ENCODE measurements at places on chromosomes 11 and 22.

GRCh38 chr22:23626286-23626975 is 5.7 kb downstream of the DRICH1 start:
- no peak for DNase-seq

DNA sequence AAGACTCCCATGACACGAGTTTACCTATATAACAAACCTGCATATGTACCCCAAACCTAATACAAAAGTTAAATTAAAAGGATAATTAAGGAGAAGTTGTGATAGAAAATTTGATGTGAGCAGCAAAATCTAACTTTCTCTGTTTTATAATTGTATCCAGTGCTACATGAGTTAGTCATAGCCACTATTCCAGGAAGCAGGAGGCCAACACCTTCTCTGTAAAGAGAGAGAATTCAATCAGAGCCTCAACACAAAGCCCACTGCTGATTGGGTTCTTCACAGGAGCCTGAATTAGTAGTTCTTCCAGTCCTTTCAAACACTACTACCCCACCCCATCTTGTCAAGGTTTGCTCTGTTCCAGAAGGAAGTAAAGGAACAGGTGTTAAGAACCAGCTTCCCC is 84.2 kb downstream of the BLID start:
- no peak for DNase-seq

GRCh38 chr11:60314635-60315321 is 12.3 kb upstream of the MS4A6E start:
- no peak for DNase-seq

GRCh38 chr11:134587345-134587744 is 175.3 kb upstream of the B3GAT1 start:
- no peak for DNase-seq

GRCh38 chr22:43127166-43127908 is 15.9 kb downstream of the MCAT start:
- no peak for DNase-seq

- peak; percentile 37 for DNase-seq
Measured at GRCh38 chr22:31969789-31970489, 25.6 kb downstream of the YWHAH start.

- peak; percentile 96 for DNase-seq
Measured at GRCh38 chr11:66311965-66312548, 4.8 kb downstream of the CD248 start.

- no peak for DNase-seq
Measured at GRCh38 chr11:11413776-11414175, 60.7 kb upstream of the CSNK2A3 start.

DNA sequence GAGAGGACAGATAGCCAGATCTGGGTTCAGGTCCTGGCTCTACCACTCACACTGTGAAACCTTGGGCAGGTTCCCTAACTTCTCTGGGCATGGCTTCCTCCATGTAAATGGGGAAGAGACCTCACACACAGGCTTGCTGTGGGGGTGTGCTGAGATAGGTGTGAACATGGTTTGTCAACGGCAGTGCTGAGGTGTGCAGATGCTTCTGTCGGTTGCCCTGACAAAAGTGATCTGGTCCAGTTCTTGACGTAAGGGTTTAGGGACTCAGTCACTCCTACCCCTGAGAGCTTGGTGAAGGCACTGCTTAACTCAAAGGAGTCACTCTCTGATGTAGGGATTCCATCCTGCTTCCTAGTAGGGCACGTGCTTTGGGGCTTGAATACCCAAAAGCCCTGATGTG is 2.0 kb downstream of the C1QTNF4 start:
- DNase-seq, result no peak

- no peak for DNase-seq
Measured at GRCh38 chr11:18366286-18366685, 28.1 kb upstream of the LDHA start.

DNA sequence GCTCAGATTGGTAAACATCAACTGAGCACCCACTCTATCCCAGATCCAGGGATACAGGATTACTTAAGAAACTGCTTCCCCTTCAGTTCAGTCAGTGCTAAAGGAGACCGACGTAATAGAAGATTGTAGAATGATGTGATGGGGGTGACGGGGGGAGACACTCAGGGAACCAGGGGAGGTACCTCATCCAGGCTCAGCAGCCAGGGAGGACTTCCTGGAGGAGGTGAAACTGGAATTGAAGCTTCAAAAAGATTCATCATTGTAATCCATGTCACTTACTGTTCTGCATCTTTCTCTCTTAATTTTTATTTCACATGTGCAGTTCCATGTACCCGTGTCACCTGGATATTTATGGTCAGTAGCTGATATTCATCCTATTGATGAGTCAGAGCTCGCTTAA is 19.1 kb upstream of the TEF start:
- no peak for DNase-seq

- no peak for DNase-seq
Measured at GRCh38 chr22:45324311-45324711, 14.6 kb downstream of the FAM118A start.

DNA sequence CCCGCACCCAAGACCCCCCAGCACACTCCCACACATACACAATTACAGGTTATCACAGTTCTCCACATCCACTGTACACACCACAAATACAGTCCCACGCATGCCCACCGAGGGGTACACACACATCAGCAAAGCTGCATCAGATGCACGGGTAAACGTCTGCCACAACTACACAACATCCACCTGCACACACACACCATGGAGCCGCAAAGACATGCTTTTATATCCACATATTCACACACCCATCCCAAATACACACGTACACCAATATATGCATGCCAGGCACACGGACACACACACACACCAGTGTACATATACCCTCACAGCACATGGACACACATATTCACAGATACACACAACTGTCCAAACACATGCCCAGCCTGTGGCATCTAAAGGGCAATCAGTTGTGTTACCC is 5.4 kb upstream of the KCNJ4 start:
- no peak for DNase-seq

DNA sequence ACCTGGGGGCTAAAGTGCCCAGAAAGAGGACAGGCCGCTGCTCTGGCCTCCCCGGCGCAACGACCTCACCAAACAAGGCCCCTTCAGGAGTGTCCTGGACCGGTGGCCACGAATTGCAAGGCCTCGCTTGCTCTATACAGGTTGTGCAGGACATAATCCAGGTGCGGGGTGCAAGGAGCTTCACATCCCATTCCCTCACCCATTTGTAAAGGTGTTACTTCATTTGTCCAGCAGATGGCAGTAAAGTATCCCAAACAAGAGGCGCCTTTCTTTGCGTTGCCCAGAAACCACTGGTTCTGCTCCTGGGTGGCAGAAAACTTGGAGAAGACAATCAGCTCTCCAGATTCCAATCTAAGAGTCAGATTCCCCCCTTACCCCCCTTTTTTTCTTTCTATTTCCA is 35.9 kb upstream of the PRDM11 start:
- no peak for DNase-seq

DNA sequence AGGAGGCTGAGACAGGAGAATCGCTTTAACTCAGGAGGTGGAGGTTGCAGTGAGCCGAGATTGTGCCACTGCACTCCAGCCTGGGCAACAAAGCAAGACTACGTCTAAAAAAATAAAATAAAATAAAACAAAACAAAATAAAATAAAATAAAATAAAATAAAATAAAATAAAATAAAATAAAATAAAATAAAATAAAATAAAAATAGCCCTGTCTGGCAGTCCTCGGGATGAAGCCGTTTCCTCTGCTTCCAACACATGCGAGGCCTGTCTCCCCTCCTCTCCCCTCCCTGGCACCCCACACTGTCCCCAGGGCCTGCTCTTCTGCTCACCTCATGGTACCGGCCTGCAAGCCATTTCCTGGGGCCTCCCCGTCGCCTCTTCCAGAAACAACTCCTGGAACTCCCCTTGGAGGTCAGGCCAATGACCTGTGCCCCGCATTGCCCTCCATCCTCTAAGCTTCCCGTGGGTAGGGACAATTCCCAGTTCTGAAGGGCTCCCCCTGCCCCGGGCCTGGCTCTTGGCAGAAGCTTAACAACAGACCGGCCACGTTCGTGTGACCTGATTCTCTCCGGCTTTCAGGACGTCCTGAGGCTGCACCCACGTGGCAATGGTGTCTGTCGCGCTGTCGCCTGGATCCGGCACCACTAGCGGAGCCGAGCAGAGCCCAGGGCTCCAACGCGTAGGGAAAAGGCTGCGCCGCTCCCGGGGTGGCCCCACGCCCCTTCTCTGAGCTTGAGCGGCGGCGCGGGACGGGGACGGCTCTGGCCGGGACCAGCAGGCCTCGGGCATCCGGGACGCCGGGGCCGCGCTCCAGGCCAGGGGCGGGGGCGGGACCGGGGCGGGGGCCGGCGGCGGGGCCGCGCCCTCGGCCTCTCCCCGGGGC is 456 bp upstream of the PARVB start:
- DNase-seq, result no peak

- no peak for DNase-seq
Measured at GRCh38 chr11:85752201-85752889, 58.6 kb downstream of the SYTL2 start.

DNA sequence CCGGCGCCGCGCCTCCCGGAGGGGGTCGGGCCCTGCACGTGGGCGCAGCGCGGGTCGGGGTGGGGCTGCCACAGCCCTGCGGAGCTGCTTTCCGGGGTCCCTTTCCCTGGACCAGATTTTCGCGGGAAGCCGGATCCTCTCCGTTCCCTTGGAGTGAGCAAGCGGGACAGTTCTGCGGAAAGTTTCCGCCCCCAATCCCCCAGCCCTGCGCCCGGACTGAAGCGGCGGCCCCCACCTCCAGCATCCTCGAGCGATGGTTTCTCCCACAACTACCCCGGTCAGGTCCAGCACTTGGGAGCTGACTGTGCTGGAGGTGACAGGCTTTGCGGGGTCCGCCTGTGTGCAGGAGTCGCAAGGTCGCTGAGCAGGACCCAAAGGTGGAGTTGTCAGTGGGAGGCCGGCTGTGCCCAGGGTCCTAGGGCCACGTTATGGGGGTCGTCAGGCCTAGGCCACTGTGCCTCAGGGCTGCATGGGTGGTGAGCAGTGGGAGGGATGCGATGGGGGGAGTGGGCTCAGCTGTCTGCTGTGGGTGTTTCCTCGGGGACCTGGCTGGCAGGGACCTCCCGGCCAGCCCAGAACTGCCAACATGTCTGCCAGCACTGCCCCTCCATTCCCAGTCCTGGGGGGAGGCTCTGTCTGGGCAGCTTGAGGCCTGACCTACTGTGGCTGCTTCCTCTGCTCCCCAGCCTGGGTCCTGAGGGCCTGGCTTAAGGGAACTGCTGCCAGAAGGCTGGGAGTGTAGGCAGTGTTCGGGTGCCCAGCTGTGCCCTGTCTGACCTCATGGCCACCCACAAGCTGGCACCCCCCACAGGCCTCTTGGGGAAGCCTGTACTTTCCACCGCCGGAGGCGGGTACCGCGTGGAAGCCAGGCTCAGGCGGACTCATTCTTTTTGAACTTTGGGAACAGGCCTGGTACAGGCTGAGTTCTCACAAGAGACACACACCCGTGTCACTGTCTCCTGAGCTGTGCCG is 726 bp downstream of the ST3GAL4 start:
- no peak for DNase-seq

GRCh38 chr11:2342981-2343380 is 34.1 kb upstream of the CD81 start:
- no peak for DNase-seq

DNA sequence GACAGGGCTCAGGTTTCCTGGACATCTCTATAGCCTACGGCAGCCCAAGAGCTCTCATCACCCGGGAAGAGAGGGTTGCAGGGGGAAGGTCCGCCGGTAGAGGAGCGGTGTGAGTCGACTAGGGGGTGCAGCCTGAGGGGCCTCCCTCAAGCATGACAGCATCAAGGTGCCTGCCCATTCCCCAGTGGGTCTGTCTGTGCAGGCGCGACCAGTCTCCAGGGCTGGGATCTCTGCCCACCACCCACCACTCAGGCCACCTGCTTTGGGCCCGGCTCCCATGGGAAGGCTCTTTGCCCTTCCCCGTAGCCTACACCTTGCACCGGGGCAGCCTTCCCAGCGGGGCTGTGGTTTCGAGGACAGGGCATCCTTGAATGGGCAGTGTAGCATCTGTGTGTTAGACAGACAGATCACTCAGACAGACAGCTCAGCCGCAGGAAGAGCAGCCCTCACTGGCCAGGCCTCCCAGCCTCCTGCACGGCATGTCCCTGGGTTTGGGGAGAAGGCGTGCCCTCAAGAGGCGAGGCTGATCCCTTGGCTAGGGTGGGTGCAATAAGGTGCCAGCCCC is 29.2 kb downstream of the CERK start:
- no peak for DNase-seq

DNA sequence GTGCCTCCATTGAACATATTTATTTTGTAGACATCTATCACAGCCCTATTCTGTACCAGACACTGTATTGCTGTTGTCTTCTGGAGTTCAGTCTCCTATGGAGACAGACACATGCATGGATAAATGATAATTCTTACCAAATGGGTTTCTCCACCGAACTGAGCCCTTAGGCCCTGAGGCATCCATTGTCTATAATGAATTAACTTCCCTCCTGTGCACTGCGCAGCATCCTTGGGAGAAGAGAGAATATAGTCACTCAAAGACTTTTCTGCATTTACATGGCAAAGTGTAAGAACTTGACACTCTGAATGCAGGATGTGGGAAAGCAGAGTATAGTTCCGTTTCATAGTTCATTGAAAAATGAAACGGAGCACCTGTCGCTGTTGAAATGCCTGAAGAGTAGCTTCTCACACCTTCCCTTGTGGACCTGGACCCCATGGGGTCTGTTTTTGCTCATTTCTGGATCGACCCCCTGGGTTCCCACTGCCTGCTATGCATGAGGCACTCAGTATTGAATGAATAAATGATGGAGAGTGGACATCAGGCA is 6.2 kb downstream of the ZNRF3 start:
- DNase-seq, result no peak

DNA sequence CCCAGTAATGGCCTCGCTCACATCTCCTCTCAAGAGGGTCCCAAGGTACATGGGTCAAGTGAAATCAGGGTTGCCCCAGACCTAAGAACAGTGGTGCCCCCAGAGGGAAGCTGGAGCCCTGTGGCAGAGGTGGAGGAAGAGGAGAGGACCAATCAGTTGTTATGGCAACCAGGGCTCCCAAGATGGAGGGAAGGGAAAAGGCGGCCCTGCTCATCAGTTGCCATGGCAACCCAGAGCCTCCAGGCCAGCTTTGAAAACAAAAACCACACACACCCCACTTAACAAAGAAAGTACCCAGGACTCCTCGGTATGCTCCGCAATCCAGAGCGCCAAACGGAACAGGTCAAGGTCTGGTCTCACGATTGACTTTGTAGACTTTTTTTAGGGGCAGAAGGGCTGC is 53.5 kb upstream of the SLC35C1 start:
- no peak for DNase-seq

- DNase-seq, result no peak
Measured at GRCh38 chr22:50136581-50137015, 33.9 kb upstream of the PANX2 start.

DNA sequence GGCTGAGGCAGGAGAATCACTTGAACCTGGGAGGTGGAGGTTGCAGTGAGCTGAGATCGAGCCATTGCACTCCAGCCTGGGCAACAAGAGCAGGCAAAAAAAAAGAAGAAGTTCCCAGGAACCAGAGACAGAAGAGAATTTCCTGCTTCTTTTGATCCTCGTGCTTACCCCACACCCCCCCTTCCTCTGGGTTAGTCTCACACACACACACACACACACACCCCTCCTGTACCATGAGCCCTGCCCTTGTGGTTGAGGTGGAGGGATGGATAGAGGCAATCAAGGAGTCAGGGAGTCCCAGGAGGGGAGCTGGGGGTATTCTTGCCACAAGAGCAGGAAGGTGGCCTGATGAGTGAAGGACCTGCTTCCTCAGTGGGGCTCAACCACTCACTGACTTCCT is 4.1 kb upstream of the UBE2L6 start:
- no peak for DNase-seq
